ENCODE measurements at places on chromosomes 4 and X.

DNA sequence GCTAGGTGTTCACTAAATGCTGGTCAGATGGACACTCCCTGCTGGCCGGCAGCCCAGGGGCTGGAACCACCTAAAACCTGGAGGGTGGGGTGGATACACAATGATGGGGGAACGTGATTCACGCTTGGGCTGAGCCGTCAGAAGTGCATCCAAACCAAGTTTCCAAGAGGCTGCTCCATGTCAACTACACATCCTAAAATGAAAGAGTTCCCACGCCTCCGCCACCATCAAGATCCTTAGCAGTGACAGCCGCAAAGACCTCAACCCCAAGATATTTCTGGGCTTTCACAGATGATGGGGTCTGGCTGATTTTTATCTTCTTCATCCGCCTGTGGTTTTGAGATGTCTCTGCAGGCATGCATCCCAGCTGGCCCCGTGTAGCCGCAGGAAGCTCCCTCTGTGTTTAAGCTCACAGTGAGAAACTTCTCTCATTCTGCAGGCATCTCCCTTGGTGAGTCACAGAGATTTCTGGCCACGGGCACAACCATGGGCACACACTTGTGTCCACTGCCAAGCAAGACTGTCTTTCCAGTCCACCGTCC, 84.4 kb downstream of the HTRA3 start:
- DNase-seq = no peak

DNA sequence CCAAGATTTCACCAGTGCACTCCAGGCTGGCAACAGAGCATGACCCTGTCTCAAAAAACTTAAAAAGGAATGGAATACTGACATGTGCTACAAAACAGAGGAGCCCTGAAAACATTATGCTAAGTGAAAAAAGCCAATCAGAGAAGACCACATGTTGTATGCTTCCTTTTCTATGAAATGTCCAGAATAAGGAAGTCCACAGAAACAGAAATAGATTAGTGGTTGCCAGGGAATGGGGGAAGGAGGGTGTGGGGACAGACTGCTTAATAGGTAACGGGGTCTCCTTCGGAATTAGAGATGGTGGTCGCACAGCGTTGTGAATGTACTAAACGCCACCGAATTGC, 30.1 kb upstream of the KIAA0232 start:
- DNase-seq = no peak

DNA sequence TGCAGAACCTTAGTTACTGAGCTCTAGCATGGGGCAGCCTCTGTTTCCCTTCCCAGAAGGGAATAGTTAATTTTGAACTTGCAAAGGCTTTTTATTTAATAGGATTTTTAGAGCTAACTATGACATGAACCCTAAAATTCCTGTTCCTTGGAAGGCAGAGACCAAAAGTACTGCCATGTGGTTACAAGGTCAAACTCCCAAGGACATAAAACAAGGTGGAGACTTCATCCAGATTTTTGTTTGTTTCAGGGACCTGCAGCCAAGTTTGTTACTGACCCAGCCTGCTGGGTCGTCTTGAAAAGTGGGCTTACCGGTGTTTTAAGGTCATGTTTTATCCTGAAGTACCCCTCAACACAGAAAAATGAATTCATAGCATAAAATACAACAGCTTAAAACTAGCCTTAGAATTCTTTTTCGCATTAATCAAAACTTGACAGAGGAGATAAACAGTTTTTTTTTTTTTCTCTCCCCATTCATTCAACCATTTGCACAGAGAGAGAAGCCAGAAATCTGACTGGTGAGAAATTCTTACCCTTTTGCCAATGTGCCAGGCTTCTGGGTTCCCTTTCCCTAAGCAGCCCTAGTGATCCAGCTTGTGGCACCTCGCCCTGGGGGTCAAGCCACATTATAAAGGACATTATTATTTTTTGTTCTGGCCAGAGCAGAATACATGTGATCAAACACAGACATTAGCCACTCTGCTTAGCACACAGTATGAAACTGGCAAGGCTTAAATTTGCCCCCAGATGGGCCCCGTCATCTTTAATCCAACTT, 21.5 kb upstream of the GRPEL1 start:
- DNase-seq = no peak

- DNase-seq = no peak
These were observed 18.5 kb upstream of the OPN1LW start for GRCh38 chrX:154125391-154126040.

DNA sequence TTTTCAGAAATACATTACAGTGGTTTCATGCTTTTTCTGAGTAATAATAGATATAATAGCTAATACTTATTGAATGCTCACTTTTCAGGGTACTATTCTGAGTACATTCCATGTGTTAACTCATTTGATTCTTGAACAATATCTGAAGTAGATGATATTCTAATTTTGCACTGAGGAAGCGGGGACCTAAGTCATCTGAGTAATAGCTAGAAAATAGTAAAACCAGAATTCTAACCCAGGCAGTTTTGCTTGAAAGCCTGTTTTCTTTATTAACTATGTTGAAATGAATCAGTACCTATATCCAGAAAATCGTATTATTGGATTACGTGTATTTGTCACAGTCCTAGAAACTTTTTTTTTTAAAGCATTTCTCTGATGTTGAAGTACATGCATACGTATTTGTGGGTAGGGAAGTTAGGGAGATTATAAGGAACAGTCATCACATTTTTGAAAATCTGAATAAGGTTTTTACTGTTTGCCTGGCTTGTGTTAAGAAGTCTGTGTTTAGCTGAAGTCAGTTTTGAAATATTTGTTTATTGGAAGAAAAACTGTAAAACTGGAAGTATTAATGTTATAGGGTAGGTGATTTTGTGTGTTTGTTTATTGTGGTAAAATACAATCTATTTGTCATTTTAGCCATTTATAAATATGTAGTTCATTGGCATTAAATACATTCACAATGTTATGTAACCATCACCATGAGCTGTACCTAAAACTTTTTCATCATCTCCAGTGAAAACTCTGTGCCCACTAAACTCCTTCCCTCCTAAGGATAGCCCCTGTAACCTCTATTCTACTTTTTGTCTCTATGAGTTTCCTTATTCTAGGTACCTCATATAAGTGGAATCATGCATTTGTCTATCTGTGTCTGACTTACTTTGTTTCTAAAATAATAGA, 55.3 kb downstream of the FIP1L1 start:
- no peak for DNase-seq

GRCh38 chrX:52923781-52924241, 26.7 kb downstream of the FAM156B start:
- no peak for DNase-seq

GRCh38 chr4:105933083-105933482, 37.8 kb downstream of the NPNT start:
- DNase-seq = no peak

GRCh38 chrX:12866451-12867377, at the start of gene TLR7:
Gene TLR7 (plus strand): TSS chrX:12867072. CDS start chrX:12867579, 507 bp downstream.
- no peak for DNase-seq

GRCh38 chrX:19862634-19863211, 24.7 kb downstream of the SH3KBP1 start:
- DNase-seq = no peak

DNA sequence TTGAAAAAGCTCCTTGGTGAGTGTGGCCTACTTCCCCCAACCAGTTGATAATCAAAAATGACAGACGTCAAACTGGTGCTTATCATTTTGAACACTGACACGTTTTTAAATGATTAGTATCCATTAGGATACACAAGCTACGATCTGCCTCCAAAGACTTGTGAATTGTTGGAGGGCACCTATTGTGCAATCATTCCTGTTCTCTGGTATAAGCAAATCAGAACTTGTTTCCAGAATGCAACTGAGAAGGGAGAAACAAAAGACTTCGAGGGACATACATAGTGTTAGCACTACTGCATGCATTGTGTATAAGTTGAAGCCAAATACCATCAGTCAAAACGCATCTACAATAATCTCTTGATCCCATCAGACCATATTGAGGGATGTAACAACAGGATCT, 11.6 kb downstream of the NPY2R start:
- no peak for DNase-seq

GRCh38 chr4:68147079-68147478, 17.4 kb upstream of the TMPRSS11F start:
- no peak for DNase-seq

DNA sequence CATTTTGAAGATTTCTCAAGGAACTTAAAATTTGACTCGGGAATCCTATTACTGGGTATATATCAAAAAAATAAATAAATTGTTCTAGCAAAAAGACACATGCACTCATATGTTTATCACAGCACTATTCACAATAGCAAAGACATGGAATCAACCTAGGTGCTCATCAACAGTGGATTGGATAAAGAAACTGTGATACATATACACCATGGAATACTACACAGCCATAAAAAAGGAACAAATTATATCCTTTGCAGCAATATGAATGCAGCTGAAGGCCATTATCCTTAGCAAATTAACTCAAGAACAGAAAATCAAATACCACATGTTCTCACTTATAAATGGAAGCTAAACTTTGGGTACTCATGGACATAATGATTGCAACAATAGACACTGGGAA, 97.4 kb downstream of the CENPC start:
- DNase-seq = no peak

DNA sequence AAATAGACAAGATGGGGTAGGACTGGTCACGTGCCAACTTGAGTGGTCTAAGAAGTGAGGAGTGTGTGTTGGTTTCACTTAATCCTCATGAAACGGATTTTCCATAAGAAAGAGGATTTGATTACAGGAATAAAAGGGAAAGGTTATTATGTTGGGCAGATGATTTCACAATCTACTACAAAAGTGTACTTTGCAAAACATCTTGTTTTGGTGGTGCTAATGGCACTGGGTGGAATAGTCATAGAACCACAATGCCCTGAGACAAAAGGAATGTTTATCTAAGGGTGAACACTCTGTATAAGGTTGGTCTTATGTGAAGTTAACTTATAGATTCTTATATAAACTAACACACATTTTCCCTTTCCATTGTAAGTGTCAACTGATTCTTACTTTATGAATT, 45.6 kb downstream of the GLUD2 start:
- DNase-seq = no peak

DNA sequence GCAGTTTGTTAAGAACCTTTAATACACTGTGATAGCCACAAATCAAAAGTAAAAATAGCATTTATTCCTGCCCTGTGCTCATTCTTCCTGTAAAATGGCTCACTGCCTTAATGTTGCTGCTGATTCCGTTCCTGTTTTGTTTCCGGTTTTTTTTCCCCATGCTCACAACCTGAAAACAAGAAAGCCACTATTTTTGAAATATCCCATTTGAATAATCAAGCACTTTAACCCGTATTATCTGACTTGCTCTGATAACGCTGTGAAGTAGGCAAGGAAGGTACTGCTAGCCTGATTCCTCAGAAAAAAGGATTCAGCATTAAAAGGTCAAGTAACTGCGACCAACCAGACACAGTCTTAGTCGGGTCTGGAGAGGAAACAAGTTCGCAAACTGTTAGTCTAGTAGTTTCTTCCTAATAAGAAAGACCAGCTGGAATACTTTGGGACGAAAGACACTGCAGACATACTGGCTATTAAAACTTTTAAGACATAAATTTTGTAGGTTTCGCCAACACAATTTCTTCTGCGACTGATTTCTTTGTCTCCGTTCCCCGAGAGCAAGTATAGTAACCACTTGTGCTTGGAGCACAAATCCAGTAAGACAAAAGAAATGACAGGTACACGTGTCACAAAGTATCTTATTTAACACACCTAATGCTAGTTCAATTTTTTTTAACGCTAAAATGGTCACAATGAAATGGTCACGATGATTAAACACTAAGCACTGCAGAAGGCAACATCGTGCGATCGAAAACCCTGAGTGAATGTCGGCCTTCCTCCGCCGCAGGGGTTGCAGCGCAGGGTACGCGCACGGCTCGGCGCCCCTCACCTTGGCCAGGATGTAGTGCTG, 802 bp downstream of the COX18 start:
- DNase-seq = no peak

DNA sequence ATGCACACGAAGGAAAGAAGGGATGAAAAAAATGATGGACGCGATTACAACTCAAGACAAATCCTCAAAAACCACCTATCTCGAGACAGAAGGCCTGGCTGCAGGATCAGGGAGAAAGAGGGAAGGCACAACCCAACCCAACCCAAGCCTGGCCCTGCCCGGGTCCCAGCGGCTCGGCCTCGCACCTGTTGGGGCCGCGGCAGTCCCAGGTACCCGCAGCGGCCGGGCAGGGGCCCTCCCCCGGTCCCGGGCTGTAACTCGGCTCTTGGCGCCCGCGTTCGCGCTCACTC, 464 bp downstream of the RASGEF1B start:
- DNase-seq = peak; percentile 18

DNA sequence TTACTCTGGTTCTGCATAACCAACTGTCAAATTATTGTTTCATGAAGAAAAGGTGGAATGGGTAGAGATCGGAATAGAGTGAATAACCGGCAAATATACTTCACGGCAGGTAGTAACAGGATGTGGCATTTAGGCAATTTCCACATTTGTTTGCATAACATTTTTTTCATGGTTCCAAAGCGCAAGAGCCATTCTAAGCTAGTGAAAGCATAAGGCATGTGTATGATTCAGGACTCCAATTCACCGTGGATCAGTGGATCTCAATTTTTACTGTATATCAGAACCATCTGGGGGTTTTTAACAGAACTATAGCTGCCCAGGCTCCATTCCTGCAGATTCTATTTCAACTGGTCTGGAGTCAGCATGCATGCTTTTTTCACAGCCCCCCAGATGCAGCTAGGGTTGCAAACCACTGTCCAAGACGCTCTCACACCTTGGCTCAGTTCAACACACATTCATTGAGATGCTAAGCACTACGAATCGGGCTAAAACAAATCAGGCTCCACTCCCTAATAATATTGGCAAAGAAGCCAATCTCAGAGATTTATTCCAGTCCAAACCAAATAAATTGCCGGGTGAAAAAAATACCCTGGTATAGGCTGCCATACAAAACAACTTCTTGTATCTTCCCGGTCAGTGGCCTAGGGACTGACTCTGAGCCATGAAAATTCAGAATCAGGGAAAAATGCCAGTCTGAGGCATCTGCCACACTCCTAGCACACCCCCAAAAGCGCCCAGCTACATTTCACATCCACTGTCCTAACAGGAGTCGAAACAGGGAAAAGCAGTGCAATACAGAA, 30.0 kb downstream of the AFAP1 start:
- DNase-seq = no peak

GRCh38 chr4:4358093-4358854, 28.6 kb upstream of the NSG1 start:
- no peak for DNase-seq

DNA sequence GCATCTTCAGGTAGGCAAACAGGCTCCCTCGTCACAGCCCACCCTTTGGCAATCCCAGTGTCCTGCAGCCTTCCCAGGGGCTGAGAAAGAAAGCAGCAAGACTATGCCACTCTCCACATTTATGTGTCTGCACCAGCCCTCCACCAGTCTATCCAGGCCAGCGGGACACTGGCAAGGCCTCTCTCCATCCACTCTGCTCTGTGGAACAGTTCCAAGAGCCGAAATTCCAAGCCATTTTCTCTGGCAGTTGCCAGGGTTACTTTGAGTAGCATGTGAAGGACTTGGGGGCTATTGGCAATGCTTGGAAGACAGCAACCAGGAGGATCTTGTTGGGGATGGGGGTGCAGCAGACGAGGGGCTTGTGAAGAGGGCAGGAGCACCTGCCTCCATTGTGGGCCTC, 52.1 kb downstream of the TSC22D3 start:
- no peak for DNase-seq

All from 8988T (cell line).